ENCODE measurements at places on chromosomes 2 and 18. TPM values are rescaled to one million over a fixed set of nuclear protein-coding genes. Genes with fewer than 3 reads are reported as not detected.

The CHRND gene
- not detected for total RNA-seq

The COL4A3 gene
- total RNA-seq = not detected

The NYAP2 gene
- under 0.01 TPM for total RNA-seq

The ADRA2B gene
- total RNA-seq = under 0.01 TPM

The INPP4A gene
- total RNA-seq = 21.9 TPM

The ALPP gene
- total RNA-seq = not detected

The SATB2 gene
- total RNA-seq = 0.68 TPM

The RTN4 gene
- 136 TPM for total RNA-seq

The SF3B1 gene
- total RNA-seq = 160 TPM
